Neural cell (in vitro differentiated cells): ENCODE measurements at places on chromosomes 3 and 15. TPM values are rescaled to one million over a fixed set of nuclear protein-coding genes. Genes with fewer than 3 reads are reported as not detected.

ZCWPW2 gene
- polyA plus RNA-seq, result 0.48 and 1.0 TPM in 2 replicates

SLC51B gene
- not detected in 2 replicates for polyA plus RNA-seq

PCNP gene
- polyA plus RNA-seq, result 210 and 280 TPM in 2 replicates

RBMS3 gene
- polyA plus RNA-seq, result 0.34 and 0.53 TPM in 2 replicates

MLF1 gene
- polyA plus RNA-seq, result 45.5 and 55.9 TPM in 2 replicates

GOLGA8G gene
- not detected in 2 replicates for polyA plus RNA-seq

RETNLB gene
- polyA plus RNA-seq, result not detected in 2 replicates

ST8SIA2 gene
- polyA plus RNA-seq, result 24.0 and 38.9 TPM in 2 replicates

BFSP2 gene
- polyA plus RNA-seq, result not detected in 2 replicates

OSBPL10 gene
- polyA plus RNA-seq, result 2.0 and 4.0 TPM in 2 replicates

TATDN2 gene
- 22.1 and 24.5 TPM in 2 replicates for polyA plus RNA-seq

LMLN gene
- polyA plus RNA-seq, result 3.1 and 6.9 TPM in 2 replicates

CD200 gene
- polyA plus RNA-seq, result 174 and 178 TPM in 2 replicates

CPEB1 gene
- 0.61 and 1.3 TPM in 2 replicates for polyA plus RNA-seq

COL6A5 gene
- polyA plus RNA-seq, result not detected in 2 replicates

ACTR8 gene
- polyA plus RNA-seq, result 19.7 and 28.4 TPM in 2 replicates

MESP1 gene
- polyA plus RNA-seq, result 4.8 and 5.5 TPM in 2 replicates

RTP4 gene
- not detected in 2 replicates for polyA plus RNA-seq

NR2E3 gene
- polyA plus RNA-seq, result not detected in 2 replicates

FBXO45 gene
- polyA plus RNA-seq, result 31.5 and 35.3 TPM in 2 replicates

SCG3 gene
- 61.3 and 68.7 TPM in 2 replicates for polyA plus RNA-seq

ALDH1A3 gene
- polyA plus RNA-seq, result 0.06 and 0.12 TPM in 2 replicates

ISLR gene
- not detected in 2 replicates for polyA plus RNA-seq

IL1RAP gene
- 24.6 and 25.4 TPM in 2 replicates for polyA plus RNA-seq

CLSTN2 gene
- 10.7 and 12.3 TPM in 2 replicates for polyA plus RNA-seq

CD96 gene
- not detected in 2 replicates for polyA plus RNA-seq

CTDSPL gene
- 15.4 and 17.0 TPM in 2 replicates for polyA plus RNA-seq

EPHA3 gene
- polyA plus RNA-seq, result 32.7 and 33.0 TPM in 2 replicates

PDCD10 gene
- 78.5 and 79.1 TPM in 2 replicates for polyA plus RNA-seq

PRTG gene
- polyA plus RNA-seq, result 2.6 and 3.8 TPM in 2 replicates

ITGB5 gene
- 0.48 and 1.2 TPM in 2 replicates for polyA plus RNA-seq

PCSK6 gene
- 1.1 and 1.4 TPM in 2 replicates for polyA plus RNA-seq

IGDCC3 gene
- 14.4 and 18.8 TPM in 2 replicates for polyA plus RNA-seq

PSMD6 gene
- polyA plus RNA-seq, result 139 and 150 TPM in 2 replicates

C3orf85 gene
- not detected in 2 replicates for polyA plus RNA-seq

CLEC3B gene
- polyA plus RNA-seq, result 2.6 and 4.9 TPM in 2 replicates

ITIH4 gene
- 16.3 and 29.5 TPM in 2 replicates for polyA plus RNA-seq

ZNF620 gene
- polyA plus RNA-seq, result 20.2 and 31.0 TPM in 2 replicates

ATP2B2 gene
- 8.3 and 9.5 TPM in 2 replicates for polyA plus RNA-seq

CLCN2 gene
- 13.4 and 14.0 TPM in 2 replicates for polyA plus RNA-seq

CIDEC gene
- polyA plus RNA-seq, result not detected in 2 replicates

P2RY13 gene
- polyA plus RNA-seq, result 0.12 TPM in 1 of 2 replicates, not detected in the other

APH1B gene
- polyA plus RNA-seq, result 13.2 and 14.6 TPM in 2 replicates

TRIM71 gene
- polyA plus RNA-seq, result 3.7 and 4.0 TPM in 2 replicates
